ENCODE measurements at places on chromosomes 7 and 10.

- DNase-seq = no peak
Observed at GRCh38 chr7:157651366-157652160, 314.8 kb downstream of the DNAJB6 start.

DNA sequence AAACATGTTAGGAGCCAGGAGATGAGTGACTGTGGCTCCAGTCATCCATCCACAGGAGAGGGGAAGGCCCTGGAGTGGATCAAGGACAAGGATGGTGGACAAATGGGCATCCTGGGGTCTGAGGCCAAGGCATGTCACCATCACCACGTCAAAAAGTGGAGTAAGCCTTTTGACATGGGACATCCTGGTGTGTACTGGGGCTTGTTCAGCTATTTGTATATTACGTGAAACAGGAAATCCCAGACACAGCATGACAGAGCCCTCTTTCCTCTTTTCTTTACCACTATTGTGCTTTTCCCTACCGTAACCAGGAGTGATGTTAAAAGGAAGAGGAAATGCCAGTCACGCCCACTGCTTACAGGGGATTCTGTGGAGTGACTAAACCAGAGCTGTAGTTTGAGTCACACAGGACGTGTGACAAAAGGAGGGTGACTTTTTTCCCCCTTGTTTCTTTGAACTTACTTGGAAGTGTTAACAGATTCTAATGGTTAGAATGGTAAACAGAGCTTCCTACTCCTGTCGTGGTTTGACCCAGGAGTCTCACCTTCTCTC, 15.4 kb downstream of the ACSL5 start:
- no peak for DNase-seq

DNA sequence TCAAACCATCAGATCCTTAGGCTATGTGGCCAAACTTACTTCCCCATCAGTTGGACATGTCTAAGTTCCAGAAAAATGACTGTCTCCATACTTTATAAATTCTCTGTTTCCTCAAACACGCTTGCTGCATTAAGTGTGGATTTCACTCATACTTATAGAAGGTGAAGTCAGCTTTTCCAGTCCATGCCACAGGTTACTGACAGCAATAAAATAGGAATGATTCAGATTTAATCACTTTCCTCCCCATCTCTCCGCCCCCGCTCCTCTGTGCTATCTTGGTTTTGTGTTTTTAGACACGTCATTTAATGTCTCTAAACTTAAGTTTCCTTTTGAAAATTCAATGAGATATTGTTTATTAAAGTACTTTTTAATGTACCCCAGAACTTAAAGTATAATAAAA, 1098.0 kb upstream of the C7orf33 start:
- no peak for DNase-seq

DNA sequence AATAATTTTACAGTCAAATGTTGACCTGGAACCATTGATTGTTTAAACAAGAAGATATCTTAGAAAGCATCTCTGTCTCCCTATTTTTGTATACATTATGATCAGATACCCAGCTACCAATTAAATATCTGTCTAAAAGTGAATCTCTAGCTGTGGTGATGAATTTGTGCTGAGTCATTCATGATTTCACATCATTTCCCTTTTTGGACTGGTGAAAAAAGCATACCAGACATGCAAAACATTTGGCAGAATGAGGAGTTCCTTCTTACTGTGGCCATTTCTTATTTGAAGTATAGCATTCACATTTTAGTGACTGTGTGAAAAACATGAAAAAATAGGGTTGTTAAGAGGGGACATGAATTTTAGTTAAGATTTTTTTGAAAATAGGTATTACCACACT, 98.0 kb upstream of the GATA3 start:
- DNase-seq = no peak

GRCh38 chr10:61172182-61172926, 228.4 kb upstream of the RHOBTB1 start:
- DNase-seq = no peak

GRCh38 chr7:157129200-157129599, 9.5 kb upstream of the UBE3C start:
- no peak for DNase-seq

GRCh38 chr7:30702200-30702599, 19.9 kb upstream of the CRHR2 start:
- DNase-seq = no peak

DNA sequence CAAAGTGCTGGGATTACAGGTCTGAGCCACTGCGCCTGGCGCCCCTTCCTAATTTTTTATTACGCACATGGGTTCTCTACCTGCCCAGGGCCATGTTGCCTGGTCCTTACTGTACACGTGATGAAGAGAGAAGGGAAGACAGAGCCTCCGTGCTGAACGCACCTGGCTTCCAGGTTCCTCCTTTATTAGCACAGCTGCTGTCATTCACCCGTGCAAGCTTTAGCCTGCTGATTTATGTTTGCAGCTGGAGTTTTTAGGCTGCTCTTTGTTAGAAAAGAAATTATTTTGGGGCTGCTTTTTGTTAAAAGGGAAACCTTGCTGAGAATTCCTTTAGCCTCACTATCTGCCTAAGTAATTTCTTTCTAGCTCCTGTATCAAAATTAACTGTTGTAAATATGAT, 417.0 kb downstream of the CALN1 start:
- DNase-seq = peak; percentile 48

DNA sequence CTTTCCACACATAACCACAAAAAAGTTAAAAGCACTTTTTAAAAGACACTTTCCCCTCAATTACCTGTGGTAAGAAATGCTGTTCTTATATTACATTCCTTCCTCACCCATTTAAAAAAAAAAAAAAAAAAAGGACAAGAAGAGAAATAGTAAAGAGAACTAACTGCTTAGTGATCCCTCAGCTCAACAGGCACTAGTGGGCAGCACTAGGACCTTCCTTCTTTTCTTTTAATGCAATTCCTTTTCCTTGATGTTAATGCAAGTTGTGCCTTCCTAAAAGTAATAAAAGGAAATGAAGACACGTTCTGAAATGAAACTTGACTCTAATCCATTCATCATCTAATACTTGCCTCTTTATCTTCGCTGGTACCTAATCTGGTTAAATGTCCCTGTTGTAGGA, 189.7 kb downstream of the TCF7L2 start:
- DNase-seq = no peak

DNA sequence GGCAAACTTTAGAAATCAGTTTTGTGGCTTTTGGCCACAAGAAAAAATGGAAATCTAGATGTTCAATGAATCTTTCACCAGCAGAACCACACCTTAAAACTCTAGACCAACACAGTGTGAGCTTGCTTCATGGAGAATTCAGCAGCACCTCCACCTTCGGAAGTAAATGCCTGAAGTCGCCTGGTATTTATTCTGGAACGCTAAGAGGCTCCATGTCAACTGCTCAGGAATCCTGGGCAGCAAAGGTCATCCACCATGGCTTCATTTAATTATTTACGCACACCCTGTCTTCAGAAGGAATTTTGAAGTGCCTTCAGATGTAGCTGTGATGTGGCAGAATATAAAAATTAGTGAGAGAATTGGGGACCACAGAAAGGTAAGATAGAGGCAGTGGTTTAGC, 167.7 kb downstream of the GFRA1 start:
- no peak for DNase-seq

GRCh38 chr7:91976743-91977142, 36.1 kb downstream of the AKAP9 start:
- no peak for DNase-seq

- DNase-seq = no peak
Observed at GRCh38 chr10:25565570-25565969, 368.5 kb upstream of the MYO3A start.

- DNase-seq = no peak
Observed at GRCh38 chr7:127409629-127410028, 17.1 kb upstream of the ZNF800 start.

GRCh38 chr10:14910953-14911352, 32.3 kb downstream of the SUV39H2 start:
- DNase-seq = no peak

DNA sequence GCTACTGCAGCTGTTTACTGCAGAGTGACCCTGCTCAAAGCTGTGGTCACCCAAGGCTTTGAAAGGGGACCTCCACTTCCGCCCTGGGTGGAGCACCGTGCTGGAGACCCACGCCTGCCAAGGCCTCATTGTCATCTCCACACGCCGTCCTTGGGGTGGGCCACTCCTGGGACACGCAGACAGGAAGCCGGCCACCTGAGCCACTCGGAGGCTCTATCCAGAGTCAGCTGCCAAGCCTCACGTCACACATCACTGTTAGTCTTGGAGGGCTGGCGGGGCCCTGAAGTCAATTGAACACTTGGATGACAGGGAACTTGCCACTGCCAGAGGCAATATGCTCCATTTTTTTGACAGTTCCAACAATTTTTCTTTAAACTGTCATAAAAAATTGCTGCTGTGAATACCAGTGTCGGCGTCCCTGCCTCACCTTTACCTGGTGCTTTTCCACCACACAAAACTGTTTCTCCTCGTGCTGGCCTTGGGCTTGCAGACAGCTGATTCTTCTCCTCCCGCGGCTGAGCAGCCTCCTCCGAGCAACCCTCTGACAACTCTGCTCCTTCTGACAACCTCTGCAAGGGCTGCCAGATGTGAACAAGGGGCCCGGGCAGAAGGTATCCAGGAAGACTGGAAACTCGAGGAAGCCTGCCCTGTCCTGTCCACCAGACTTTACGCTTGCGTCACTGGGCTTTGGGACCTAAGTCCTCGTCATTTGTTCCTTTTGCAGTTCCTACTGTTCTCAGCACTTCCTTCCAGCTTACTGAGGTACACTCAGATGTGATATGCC, 81.9 kb downstream of the EGFR start:
- DNase-seq = peak; percentile 65

- DNase-seq = no peak
Observed at GRCh38 chr10:26408858-26409494, 29.2 kb upstream of the APBB1IP start.

DNA sequence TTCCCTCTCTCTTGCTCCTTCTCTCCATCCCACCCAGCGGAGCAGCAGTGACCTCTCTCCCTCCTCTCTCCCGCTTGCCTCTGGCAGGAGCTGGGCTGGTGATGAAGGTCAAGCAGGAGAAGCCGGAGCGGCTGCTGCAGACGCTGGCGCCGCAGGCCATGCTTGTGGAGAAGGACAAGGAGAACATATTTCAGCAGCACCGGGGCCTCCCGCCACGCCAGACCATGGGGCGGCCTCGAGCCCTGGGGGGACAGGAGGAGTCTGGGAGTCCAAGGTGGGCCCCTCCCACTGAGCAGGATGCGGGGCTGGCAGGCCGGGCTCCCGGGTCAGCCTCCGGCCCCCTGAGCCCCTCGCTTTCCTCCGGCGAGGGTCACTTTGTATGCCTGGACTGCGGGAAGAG, 17.3 kb downstream of the ZNF775 start:
- DNase-seq = no peak

GRCh38 chr7:127771707-127772106, 119.7 kb downstream of the SND1 start:
- DNase-seq = no peak

GRCh38 chr7:55558962-55559920, 13.1 kb downstream of the VOPP1 start:
- DNase-seq = no peak

DNA sequence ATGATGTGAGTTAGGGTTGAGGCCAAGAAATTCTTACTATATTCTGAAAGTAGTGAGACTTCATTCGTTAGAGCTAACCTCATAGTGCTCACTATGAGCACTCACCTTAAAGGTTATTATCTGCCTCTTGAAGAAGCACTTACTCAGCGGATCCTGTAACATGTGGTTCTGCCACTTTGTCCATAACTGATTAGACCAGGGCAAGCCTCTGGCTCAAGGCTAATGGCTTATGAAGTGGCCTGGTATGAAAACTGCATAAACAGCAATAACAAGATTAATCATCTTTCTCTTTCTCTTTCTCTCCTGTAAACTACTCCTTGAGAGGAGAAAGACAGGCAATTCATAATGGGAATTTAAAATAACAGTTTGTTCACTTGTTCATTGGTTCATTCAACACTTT, 82.8 kb downstream of the MAPK8 start:
- no peak for DNase-seq

Data from NCI-H1092 treated with DMSO at 0.1 percent for 48 hours (cell line).